ENCODE measurements at places on chromosomes 16 and 17. TPM values are rescaled to one million over a fixed set of nuclear protein-coding genes. Genes with fewer than 3 reads are reported as not detected.
A peak's percentile ranks its signal among the peaks of the same experiment; 100 is the strongest.

MEOX1 gene
- total RNA-seq = 0.07 TPM

CHST6 gene
- total RNA-seq = 7.1 TPM

- peaks cover 85% of the 10 kb centered on the region for H3K4me1 ChIP-seq
- peak overlapping the region; percentile 94 for H3K27ac ChIP-seq
- H3K36me3 ChIP-seq = no peaks in the 10 kb centered on the region
- DNase-seq = peak; percentile 92
Observed at GRCh38 chr16:88303890-88304819, 78.6 kb upstream of the ZNF469 start.

DNA sequence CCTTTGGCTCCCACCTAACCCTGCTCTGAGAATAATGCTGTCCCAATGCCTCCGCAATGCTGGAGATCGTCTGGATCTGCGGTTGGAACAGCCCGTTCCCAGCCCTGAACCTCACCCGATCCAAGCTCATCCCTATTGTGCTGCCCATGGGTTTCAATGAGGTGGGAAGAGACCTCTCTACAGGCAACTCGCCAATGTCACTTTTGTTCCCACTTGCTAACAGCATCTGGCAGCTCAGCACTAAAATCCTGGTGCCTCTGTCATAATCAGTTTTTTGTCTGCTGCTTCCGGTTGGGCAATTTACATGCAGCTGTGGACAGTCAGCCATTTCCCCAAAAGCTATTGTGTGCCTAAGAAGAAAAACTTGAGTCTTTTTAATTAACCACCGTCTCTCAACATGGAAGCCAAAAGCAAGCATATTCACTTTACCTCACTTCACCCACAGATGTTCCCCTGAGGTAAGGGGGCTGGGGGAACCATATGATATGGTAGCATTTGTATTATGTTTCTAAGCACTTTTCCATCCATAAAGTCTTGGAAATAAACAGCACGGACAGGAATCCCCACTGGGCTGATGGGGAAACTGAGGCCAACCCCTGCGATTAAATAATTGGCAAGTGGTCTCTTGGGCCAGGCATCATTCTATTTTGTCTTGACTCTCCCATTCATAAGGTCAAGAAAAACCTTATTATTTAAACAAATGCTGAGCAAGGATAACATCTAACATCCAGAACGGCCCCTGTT is 159.2 kb upstream of the CDH5 start:
- no peak overlapping the region for H3K27ac ChIP-seq
- no peak for DNase-seq
- H3K27me3 ChIP-seq = no peaks in the 10 kb centered on the region
- H3K4me1 ChIP-seq = peaks cover 28% of the 10 kb centered on the region

- no peak overlapping the region for H3K27ac ChIP-seq
- H3K4me1 ChIP-seq = no peaks in the 10 kb centered on the region
- no peaks in the 10 kb centered on the region for H3K27me3 ChIP-seq
- peak; percentile 81 for DNase-seq
- peaks cover 15% of the 10 kb centered on the region for H3K36me3 ChIP-seq
Observed at GRCh38 chr17:4542726-4543191, 12.4 kb downstream of the MYBBP1A start.

KRT12 gene
- not detected for total RNA-seq

DNA sequence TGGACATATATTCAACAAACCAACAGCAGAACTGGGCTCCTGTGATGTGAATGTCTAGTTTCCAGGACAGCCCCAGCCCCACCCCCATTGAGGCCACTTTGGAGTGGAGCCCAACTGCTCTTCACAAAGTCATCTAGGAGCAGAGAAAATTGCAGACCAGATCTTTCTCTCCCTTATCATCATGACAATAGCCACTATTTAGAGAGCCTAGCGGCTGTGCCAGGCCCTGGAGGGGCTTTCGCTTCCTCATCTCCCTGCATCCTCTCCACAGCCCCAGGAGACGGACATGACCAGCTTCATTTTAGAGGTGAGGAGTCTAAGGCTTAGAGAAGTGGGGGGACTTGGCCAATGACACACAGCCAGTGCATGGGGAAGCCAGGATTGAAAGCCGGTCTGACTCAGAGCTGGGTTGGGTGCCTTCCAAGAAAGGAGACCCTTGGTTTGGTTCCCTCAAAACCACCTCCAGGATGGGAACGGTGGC is 1.4 kb downstream of the PRSS8 start:
- peaks cover 2% of the 10 kb centered on the region for H3K36me3 ChIP-seq
- peaks cover 10% of the 10 kb centered on the region for H3K4me1 ChIP-seq
- no peak for DNase-seq

- DNase-seq = no peak
- H3K36me3 ChIP-seq = peaks cover 1% of the 10 kb centered on the region
- H3K4me3 ChIP-seq = no peak overlapping the region
- H3K27ac ChIP-seq = no peak overlapping the region
Observed at GRCh38 chr16:56972403-56973293, 10.9 kb downstream of the CETP start.

DNA sequence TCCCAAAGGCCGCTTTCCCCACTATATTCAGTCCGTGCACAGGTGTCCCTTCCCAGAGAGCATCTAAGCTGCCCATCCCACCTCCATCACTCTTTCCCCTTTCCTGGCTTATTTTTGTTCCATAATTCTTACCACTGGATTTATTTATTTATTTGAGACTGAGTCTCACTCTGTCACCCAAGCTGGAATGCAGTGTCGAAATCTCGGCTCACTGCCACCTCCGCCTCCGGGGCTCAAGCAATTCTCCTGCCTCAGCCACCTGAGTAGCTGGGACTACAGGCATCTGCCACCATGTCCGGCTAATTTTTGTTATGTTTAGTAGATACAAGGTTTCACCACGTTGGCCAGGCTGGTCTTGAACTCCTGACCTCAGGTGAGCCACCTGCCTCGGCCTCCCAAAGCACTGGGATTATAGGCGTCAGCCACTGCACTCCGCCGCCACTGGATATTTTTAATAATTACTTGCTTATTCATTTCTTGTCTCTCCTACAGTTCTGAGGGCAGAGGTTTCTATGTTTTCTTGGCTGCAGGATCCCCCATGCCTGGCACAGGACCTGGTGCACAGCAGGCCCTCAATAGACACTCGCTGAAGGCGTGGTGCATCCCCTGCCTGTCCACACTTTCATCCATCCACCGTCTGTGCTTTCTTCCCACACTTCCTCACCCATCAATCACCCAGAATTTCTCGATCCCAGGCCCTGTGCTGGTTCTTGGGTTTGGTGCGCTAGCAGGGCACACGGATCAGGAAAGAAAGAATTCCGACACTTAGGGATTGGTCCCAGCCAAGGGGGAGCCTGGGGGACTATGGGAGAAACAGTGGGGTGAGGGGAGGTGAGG is 9.9 kb upstream of the ADGRG1 start:
- H3K4me1 ChIP-seq = peaks cover 22% of the 10 kb centered on the region
- peak; percentile 51 for DNase-seq
- no peaks in the 10 kb centered on the region for H3K27me3 ChIP-seq
- H3K36me3 ChIP-seq = no peaks in the 10 kb centered on the region

All from chondrocyte (in vitro differentiated cells).